ENCODE measurements at places on chromosomes 12 and 14. TPM values are rescaled to one million over a fixed set of nuclear protein-coding genes. Genes with fewer than 3 reads are reported as not detected.
A peak's percentile ranks its signal among the peaks of the same experiment; 100 is the strongest.

DNA sequence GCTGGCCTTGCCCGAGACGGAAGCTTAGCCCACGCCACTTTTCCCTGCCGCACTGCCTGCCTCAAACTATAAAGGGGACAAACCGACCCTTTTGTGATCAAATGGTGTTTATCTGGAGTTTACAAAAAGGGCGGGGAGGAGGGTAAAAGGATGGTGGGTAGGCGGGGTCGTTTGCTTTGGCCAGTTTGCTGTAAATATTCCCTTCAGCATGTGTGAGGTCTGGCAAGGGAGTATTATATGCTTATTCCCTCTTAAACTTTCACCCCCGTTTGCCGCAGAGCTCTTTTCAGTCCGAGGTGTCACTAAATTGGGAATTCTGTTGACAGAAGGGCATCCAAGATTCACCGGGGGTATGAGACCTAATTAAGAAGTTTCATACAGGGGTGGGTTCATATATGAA is 3.8 kb upstream of the TBX3 start:
- no peak for DNase-seq
- H3K4me1 ChIP-seq = peaks cover 25% of the 10 kb centered on the region
- peaks cover 15% of the 10 kb centered on the region for H3K36me3 ChIP-seq
- H3K4me3 ChIP-seq = no peak overlapping the region

DNA sequence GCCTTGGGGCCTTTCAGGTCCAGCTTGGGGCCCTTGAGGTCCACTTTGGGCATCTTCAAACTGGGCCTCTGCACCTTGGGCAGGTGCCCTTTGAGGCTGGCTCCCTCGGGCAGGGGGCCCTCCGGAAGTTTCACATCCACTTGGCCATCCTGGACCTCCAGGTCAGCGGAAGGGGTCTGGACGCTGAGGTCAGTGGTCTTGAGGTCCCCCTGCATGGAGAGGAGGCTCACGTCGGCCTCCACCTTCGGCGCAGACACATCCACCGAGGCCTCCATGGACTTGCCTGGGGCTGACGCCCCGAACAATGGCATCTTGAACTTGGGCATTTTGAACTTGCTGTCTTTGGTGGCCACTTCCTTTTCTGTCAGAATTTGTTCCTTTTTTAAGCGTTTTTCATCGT is 25.1 kb downstream of the AHNAK2 start:
- no peak for DNase-seq
- no peak overlapping the region for H3K4me3 ChIP-seq
- H3K27ac ChIP-seq = no peak overlapping the region
- H3K27me3 ChIP-seq = peaks cover 4% of the 10 kb centered on the region

DNA sequence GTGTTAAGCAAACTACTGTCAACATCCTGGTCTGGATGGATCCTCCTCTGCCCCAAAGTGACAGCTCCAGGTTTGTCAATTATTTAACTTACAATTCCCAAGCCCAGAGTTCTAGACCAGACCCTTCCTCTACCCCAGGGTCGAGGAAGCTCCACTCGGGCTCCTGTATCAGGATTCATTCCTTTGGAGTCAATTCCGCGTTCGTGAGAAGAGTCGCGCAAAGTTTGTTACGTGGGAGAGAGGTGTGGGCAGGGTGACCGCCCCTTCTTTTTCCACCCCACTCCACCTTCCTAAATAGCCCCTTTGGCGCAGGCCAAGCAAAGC is 479 bp downstream of the SEL1L start:
- DNase-seq = no peak
- H3K36me3 ChIP-seq = no peaks in the 10 kb centered on the region
- H3K4me1 ChIP-seq = peaks cover 43% of the 10 kb centered on the region
- H3K27me3 ChIP-seq = no peaks in the 10 kb centered on the region
- peak overlapping the region; percentile 94 for H3K4me3 ChIP-seq

- H3K4me3 ChIP-seq = no peak overlapping the region
- no peak overlapping the region for H3K27ac ChIP-seq
- H3K36me3 ChIP-seq = no peaks in the 10 kb centered on the region
- peaks cover 17% of the 10 kb centered on the region for H3K27me3 ChIP-seq
- H3K4me1 ChIP-seq = no peaks in the 10 kb centered on the region
Observed at GRCh38 chr12:114580306-114580705, 103.7 kb downstream of the TBX3 start.

- H3K36me3 ChIP-seq = peaks cover 2% of the 10 kb centered on the region
- no peak overlapping the region for H3K27ac ChIP-seq
- H3K27me3 ChIP-seq = no peaks in the 10 kb centered on the region
- H3K4me1 ChIP-seq = peaks cover 3% of the 10 kb centered on the region
Observed at GRCh38 chr12:123516216-123516780, 17.2 kb downstream of the RILPL1 start.

GRCh38 chr12:130839770-130840404 is 837 bp upstream of the STX2 start:
- peaks cover 23% of the 10 kb centered on the region for H3K4me1 ChIP-seq
- no peak for DNase-seq
- no peaks in the 10 kb centered on the region for H3K27me3 ChIP-seq
- peak overlapping the region; percentile 80 for H3K27ac ChIP-seq
- peak overlapping the region; percentile 75 for H3K4me3 ChIP-seq

FSCB gene
- total RNA-seq = not detected

OVCH1 gene
- total RNA-seq = not detected

TMCC3 gene
- total RNA-seq = 0.10 TPM

CMTM5 gene
- total RNA-seq = not detected

Data from activated naive CD8-positive, alpha-beta T cell treated with anti-CD3 and anti-CD28 coated beads for 36 hours (primary cell).